Mononuclear cell (primary cell): ENCODE measurements at places on chromosomes 1 and 21. TPM values are rescaled to one million over a fixed set of nuclear protein-coding genes. Genes with fewer than 3 reads are reported as not detected.

The PLXNA2 gene
- total RNA-seq: 2.6 TPM

The LMX1A gene
- not detected for total RNA-seq

The PLEKHO1 gene
- total RNA-seq: 80.9 TPM

The SLC2A5 gene
- total RNA-seq: 0.73 TPM

The ITGB2 gene
- 761 TPM for total RNA-seq

The CFHR3 gene
- total RNA-seq: not detected

The DEPDC1 gene
- total RNA-seq: 0.10 TPM

The PRKAA2 gene
- total RNA-seq: under 0.01 TPM

The ADGRL2 gene
- not detected for total RNA-seq

The DNAI4 gene
- total RNA-seq: 8.2 TPM

The FNDC10 gene
- total RNA-seq: 1.2 TPM

The SUCO gene
- 144 TPM for total RNA-seq

The DISP3 gene
- 0.21 TPM for total RNA-seq

The SLC25A34 gene
- 1.0 TPM for total RNA-seq

The ARHGEF19 gene
- total RNA-seq: 1.9 TPM

The PTCH2 gene
- 0.52 TPM for total RNA-seq

The TP73 gene
- total RNA-seq: not detected

The RNU1-3 gene
- total RNA-seq: under 0.01 TPM

The OR2AK2 gene
- 0.10 TPM for total RNA-seq

The OXCT2 gene
- 0.73 TPM for total RNA-seq

The CLCN6 gene
- 7.8 TPM for total RNA-seq

The TOR1AIP1 gene
- 106 TPM for total RNA-seq

The HENMT1 gene
- total RNA-seq: 6.3 TPM

The TIE1 gene
- total RNA-seq: 0.94 TPM

The GOLT1A gene
- total RNA-seq: not detected

The NFYC gene
- 19.4 TPM for total RNA-seq

The ST6GALNAC3 gene
- total RNA-seq: 3.5 TPM

The AUNIP gene
- 0.94 TPM for total RNA-seq

The C1orf210 gene
- total RNA-seq: not detected

The EDARADD gene
- total RNA-seq: 1.8 TPM
